H54 (cell line): ENCODE measurements at places on chromosomes 1 and 21.

DNA sequence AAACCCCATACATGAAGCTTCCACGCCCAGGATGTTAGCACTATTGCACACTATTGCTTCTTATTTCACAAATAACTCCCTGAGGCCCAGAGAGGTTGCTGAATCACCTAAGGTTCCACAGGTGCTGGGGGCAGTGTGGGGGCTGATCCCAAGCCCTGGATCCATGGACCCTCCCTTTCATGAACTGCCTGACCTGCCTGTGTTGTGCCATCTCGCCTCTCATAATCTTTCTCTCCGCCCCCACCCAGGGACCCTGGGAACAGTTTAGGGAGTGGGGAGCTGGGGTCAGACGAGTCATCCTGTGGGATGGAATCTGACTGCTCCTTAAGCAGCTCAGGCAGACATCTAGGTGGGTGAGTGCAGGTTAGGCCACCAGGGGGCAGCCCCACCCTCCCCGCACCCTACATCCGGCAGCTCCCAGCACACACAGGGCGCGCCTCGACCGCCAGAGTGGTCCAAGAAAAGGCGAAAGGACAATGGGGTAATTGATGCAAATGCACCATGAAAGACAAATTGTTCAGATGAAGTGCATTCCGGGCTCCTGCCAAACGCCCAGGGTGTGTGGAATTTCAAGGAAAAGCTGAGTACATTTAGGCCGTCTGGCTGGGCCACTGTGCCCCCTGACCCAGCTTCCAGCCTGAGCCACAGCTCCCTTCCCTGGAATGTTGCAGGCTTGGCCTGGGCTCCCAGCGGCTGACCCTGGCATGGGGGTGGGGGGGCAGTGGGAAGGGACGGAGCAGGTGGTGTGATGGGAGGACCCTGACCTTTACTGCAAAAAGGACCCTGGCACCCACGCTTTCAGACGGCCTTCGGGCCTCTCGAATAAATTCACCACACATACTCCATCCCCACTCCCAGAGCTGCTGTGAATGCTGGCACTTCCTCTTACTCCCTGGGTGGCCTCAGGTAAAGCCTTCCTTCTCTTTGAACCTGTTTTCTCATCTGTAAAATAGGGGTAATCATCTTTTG lies 20.8 kb downstream of the PHLDA3 start:
- peak; percentile 65 for DNase-seq

GRCh38 chr1:202184750-202185460 lies 8.7 kb upstream of the LGR6 start:
- DNase-seq = peak; percentile 80

- no peak for DNase-seq
These were observed 67.5 kb downstream of the ZFYVE9 start for GRCh38 chr1:52209429-52209828.

DNA sequence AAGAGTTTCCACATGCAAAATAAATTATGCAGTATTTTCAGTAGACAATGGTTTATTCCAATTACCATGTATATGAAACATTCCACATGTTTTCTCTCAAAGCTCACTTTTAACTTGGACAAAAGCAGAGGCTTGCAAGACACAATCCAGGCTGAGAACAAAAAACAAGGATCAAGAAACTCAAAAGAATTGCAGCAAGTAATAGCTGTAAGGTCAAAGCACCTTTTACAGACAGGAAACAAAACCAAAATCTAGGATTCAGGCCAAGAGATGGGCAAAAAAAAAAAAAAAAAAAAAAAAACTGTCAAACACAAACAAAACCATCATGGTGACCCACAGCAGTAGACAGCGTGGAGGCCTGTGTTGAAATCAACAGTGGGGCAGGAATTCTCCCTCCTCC lies 9.3 kb downstream of the RGS1 start:
- no peak for DNase-seq

- DNase-seq = no peak
These were observed 19.1 kb downstream of the NOL9 start for GRCh38 chr1:6535214-6535613.

GRCh38 chr1:181812208-181812607 lies 249.3 kb downstream of the ZNF648 start:
- DNase-seq = no peak

GRCh38 chr1:3593745-3594144 lies 17.6 kb downstream of the MEGF6 start:
- DNase-seq = no peak

DNA sequence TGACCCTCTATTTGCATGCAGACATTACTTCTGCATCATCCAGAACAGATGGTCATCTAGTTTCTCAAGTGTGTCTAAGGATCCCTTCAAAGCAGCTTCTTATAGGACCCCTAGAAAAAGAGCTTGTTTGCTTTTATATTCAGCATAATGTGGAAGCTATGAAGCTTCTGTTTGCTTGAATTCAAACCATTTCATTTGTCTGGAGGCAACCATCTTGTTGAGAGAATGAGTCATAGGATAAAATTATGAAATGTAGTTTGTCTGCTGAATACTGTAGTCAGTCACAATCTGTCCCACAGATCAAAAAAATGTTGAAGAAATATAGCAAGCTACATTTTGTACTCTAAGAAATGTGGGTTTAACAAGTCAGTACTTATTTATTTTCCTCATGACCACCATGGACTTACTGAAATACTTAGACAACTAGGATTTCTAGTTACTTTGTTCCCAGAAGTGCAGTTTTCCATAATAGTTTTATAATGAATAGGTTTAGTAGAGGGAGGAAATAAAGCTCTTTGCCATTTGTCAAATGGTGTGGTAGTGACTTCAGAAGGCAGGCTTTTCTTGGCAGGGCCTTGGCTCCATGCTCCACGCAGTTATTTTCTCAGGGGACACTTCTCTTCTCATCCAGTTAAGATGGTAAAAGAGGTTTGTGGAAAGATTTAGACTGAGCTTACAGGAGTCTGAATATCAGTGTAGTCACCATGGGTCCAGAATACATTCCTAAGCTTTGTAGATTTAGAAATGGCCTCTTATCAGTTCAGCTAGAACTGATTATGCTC lies 74.8 kb upstream of the DEPDC1 start:
- DNase-seq = no peak

DNA sequence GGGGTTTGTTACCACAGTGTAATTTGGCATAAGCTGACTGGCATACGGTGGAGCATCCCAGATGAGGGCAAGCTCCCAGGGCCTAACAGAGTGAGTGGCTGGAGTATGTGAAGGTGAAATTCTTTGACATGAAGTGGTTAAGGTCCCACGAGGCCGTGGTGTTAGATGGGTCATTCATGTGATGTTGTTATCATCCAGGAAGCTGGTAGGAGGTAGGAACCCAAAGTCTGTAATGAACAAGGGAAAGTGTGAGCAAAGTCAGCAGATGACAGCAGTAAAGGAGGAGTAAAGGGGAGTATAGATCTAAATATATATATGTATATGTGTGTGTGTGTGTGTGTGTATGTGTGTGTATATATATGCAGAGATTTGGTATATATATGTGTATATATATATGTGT lies 47.6 kb downstream of the MDM4 start:
- DNase-seq = no peak

DNA sequence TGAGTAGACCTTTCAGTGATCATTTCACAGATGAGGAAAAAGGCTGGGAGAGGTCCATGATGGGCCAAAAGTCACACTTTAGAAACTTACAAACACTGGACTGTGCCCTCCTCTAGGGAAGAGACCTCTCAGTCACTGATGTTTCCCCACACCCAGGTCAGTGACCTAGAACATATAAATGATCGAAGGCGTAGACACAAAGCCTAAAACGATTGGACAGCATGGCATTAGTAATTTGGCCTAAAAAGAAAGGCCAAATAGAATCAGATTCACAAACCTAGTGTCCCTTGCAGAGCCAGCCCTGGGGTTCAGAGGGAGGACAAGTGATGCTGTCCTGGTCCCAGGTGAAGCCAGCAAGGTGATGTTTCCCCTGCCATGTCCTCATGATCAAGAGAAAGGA lies 27.7 kb downstream of the TRABD2B start:
- DNase-seq = no peak

DNA sequence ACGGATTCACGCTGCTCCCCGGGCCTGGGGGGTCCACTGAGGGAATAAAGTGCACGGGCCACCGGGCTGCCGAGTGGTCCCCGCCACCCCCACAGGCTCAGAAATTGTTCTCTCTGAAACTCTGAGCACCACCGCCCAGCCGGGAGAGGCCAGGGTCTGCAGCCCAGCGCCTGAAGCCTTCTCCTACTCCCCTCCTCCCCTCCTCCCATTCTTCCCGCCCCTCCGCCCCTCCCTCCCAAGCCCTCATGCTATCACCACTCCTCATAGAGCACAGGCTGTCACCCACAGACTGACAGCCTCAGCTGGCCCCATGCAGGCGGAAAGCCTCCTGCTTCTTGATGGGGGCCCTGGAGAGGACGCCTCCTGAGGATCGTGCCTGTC lies 707 bp upstream of the GPR153 start:
- DNase-seq = no peak

- peak; percentile 91 for DNase-seq
These were observed 62.6 kb upstream of the CD1D start for GRCh38 chr1:158117854-158118704.

DNA sequence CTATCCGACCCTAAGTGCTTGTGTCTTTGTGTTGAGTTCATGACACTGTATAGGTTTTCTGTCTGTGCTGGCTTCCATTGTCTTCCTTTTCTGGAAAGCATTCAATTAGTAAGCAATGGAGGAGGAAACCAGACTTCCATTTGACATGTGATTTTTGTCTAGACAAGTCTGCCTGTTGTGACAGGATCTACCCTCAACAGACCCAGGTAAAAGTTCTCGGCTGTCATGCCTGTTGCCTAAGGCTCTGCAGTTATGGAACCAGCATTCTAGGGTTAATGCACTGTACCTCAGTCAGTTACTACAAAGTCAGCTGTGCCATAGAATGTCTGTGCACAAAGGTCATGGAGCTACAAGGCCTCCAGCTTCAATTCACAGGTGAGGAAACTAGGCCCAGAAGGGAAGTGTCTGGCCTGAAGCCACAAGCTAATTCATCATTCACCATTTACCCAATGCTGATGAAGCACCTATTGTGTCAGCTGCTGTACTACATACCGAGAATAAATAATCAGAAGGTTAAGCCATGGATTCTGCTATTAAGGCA lies 72.3 kb downstream of the PLPP3 start:
- DNase-seq = no peak

DNA sequence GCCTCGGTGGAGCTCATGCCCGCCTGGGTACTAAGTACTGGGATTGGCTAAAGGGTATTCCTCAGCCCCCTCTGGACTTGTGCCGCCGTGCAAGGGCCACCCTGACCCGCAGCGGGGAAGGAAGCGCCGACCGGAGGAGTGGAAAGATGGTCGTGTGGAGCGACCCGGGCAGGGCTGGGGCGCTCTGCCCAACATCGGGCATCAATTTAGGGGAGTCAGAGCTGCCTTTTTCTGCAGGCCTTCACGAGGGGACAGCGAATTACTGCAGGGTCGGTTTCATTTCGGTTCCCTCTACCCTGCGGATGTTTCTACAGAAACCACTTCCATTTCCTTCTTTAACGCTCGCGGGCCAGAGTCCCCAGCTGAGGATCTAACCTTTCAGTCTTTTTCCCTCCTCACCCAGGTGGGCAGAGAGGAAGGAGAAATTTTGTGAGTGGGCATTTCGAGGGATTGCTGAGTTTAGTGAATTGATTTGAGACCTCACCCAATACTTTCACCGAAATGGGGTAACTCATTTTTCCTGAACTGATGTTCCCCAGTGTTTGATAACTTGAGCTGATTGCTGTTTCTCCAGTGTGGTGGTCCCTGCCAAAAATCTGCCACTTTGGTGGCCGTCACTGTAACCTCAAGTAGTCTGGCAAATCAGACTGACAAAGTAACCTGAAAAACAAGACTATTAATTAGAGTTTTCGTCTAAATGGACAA lies 1.1 kb downstream of the TOR1AIP1 start:
- DNase-seq = peak; percentile 30

- no peak for DNase-seq
These were observed 26.5 kb downstream of the HMGCS2 start for GRCh38 chr1:119742202-119742601.

- DNase-seq = no peak
These were observed 63.9 kb downstream of the KCNK1 start for GRCh38 chr1:233677690-233678354.

DNA sequence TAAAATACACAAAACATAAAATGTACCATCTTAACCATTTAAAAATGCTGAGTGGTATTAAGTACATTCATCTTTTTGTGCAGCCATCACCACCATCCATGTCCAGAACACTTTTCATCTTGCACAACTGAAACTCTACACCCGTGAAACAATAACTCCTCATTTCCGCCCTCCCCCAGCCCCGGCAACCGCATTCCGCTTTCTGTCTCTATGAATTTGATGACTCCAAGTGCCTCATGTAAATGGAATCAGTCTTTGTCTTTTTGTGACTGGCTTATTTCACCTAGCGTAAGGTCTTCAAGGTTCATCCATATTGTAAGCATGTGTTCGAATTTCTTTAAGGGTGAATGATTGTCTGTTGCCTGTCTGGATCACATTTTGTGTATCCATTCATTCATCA lies 37.2 kb downstream of the SCCPDH start:
- DNase-seq = no peak

- peak; percentile 78 for DNase-seq
These were observed 7.4 kb upstream of the TIAM1 start for GRCh38 chr21:31351438-31351837.

DNA sequence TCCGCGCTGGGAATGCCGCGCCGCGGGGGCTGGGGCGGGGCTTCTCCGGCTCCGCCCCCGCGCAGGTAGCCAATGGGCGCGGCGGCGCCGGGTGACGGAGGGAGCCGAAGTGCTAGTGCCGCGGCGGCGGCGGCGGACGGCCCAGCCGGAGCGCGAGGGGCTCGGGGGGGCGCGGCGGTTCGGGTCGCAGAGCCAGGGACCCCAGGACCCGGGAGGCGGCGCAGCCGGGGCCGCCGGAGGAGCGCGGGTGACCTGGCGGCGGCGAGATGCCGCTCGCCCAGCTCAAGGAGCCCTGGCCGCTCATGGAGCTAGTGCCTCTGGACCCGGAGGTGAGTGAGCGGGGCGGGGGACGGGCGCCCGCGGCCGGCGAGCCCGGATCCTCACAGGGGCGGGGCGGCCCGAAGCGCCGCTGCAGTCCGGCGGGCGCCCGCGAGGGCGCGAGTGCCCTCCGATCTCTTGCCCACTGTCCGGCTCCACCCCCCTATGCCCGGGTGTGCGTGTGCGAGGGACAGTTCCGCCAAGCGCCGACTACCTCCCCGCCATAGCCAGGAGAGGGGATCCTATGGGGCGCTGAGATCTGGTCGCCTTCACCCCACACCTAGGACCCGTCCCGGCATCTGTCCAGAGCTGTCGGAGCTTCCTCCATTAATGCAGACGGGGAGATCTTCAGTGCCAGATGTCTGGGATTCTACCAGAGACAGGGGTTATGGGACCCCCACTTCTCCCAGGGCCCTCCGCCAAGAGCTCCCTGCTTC lies at the start of gene RPS6KA1:
Gene RPS6KA1 (plus strand): TSS at position 107 of the 755 bp plus-strand sequence. CDS start 160 bp downstream, at position 267.
- peak; percentile 65 for DNase-seq

GRCh38 chr21:20151741-20152140 lies 846.5 kb upstream of the NCAM2 start:
- DNase-seq = no peak

GRCh38 chr1:153533689-153534201 lies 2.0 kb downstream of the S100A6 start:
- peak; percentile 91 for DNase-seq

DNA sequence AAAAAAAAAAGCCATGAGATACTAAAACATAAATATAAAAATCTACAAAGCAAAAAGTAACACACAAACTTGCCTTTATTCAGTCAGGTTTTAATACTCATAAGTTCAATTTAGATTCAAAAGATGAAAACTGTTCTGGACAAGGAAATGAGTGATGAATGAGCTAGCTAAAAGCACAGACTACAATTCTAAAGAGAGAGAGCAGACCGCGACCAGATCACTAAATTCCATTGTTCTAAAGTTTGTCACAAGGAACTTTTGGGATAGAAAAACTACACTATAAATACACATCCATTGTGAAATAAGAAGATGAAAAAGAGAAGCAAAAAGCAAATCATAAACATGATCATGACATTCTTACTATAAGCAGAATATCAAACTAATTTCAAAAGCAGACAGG lies 1.7 kb downstream of the ODF2L start:
- no peak for DNase-seq
